Activated T-helper 1 cell treated with anti-CD3 and anti-CD28 coated beads, Interleukin-2, amount 50 U/mL, for 16 hours (primary cell): ENCODE measurements at places on chromosomes 3 and 15.

DNA sequence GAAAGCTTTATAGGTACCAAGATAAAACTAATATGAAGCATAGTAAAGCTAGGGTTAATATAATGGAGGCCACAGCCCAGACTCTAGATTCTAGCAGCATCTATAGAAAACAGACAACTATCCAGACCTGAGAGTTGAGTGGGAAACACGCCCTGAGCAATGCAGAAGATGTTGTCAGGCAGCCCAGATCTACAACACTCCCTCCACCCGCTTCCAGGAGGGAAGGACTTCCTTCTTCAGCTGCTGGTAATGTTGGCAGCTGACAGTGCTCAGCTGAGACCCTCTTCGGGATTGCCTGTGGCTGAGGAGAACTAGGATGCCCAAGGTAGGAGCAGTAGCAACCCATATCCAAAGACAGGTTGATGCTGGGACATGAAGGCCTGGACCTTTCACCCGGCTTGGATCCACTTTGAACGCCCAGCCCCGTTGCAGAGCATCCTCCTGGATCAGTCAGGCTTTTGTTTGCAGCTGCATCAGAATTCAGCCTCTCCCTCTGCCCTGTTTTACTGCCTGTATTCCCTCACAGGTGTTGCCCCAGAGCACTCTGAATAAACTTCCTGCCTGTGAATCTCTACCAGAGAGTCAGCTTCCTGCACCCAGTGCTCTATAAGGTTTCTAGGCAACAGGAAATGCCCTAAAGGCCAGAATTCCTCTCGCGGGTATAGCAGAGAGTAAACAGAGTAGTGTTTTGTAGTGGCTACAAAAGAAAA, 174.7 kb upstream of the IL12A start:
- DNase-seq: no peak

DNA sequence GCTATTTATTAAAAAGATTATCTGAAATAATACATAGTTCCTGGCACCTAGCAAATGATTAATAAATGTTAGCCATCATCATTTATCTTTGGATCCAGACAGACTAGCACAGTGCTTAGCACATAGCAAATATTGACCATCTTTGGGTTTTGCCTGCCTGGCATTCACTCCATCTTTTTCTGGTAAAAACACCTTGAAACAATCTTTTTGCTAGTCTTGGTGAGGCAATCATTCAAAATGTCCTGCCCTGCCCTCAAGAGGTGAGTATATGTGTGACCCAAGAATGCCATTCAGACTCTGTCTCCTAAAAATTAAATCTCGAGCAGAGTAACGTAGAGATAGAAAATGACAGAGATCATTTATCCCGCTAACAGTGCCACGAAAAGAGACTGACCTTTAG, 78.3 kb upstream of the ZNF280D start:
- DNase-seq: no peak

- DNase-seq: no peak
Measured at GRCh38 chr3:67167481-67167880, 169.4 kb downstream of the KBTBD8 start.

GRCh38 chr3:111723293-111724215, 128.4 kb upstream of the ZBED2 start:
- no peak for DNase-seq

GRCh38 chr15:71145648-71146047, 30.4 kb downstream of the THSD4 start:
- no peak for DNase-seq

DNA sequence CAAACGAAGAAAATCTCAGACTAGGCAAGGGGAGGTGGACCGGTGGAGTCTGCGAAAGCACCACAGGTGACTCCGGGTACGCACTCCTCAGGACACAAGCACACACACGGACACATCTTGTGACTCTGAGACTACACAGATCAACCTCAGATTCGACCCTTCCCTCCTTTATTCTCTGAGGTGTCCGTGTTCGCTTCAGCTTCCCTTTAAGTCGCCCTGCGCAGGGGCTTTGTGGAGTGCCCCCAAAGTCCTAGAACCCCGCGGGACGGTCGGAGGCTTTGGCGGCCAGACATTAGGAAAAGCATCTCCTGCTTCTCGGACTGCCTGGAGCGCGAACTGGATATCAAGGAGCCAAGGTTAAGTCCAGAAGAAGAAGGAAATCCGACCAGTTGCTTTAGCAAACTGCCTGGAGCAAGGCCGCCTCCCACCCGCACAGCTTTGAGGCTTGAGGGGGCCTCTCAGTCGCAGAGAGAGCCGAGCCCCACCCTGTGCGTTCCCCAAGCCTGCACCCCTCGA, 730 bp downstream of the DGKG start:
- DNase-seq: no peak

GRCh38 chr3:140365872-140366697, 311.8 kb upstream of the TRIM42 start:
- no peak for DNase-seq
